ENCODE measurements at places on chromosomes 5 and 9.
A peak's percentile ranks its signal among the peaks of the same experiment; 100 is the strongest.

DNA sequence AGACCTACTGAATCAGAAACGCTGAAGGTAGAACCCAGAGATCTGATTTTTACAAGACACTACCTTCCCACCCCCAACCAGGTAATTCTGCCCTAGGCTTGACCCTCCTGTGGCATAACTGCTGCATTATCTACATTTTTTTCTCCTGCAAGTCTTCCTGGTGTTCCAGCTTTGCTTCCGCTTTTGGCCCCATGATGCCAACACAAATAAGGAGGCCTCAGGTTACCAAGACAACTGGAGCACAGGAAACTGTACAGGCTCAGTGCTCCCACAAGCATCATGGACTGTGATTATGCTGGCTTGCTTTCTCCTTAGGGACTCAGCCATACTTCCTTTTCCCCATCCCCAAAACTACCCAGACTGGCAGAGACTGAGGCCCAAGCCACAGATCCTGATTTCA is 6.6 kb upstream of the MSMP start:
- no peak for DNase-seq

DNA sequence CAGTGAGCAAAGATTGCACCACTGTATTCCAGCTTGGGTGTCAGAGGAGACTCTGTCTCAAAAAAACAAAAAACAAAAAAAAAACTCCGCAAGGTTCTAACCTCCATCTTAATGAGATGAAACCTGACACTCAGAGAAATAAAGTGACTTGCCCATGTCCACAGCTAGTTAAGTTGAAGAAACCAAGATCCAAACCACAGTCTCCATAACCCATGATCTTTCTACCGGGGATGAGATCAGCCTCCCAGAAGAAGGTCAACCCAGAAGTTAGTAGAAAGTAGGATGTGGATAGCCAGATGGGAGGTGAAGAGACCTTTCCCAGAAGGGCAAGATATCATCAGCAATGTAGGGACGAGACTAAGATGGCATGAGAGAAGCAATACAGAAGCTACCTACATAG is 140.4 kb upstream of the ADRA1B start:
- peak; percentile 5 for DNase-seq

- DNase-seq, result no peak
Observed at GRCh38 chr5:169279125-169279524, 21.8 kb downstream of the SLIT3 start.

- no peak for DNase-seq
Observed at GRCh38 chr5:32880796-32881195, 169.7 kb downstream of the NPR3 start.

DNA sequence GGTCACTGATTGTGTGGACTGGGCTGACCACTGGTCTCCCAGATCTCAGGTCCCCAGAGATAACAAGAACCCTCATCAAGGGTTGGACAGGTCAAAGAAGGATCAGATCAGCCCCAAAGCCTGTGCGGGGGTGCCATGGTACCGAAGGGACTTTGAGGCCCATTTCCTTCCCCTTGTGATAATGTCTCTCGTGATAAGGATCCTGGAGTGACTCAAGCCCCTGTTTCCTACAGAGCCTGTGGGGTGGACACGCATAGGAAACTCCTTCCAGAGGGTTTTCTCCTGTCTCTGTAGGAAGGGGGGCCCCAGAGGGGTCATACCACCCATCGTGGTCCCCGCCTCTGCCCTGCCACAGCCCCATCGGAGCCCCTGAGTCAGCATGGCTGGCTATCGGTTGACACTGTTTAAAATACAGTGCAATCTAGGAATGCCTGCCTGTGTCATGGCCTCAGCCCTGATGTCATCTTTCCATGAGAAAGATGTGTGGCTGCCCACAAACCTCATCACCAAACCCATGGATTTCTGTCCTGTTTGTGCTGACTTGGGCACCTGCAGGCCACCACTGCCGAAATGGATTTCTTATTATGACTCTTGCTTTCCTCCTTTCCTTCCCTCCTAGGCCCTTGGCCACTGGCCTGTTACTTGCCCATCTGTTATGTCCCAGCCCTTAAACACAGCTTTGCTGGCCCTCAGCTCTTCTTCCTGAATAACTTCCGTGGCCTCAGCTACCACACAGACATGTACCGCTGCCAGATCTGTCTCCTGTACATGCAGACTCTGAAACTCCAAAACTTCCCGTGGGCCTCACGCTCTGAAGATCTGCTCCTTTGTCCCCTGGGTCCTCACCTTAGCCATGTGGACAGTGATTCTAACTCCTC is 2.9 kb upstream of the CSF2 start:
- peak; percentile 66 for DNase-seq

- no peak for DNase-seq
Observed at GRCh38 chr5:51657340-51658240, 274.3 kb downstream of the ISL1 start.

- no peak for DNase-seq
Observed at GRCh38 chr5:135240781-135241360, 158.2 kb downstream of the MACROH2A1 start.

Data from activated CD4-positive, alpha-beta T cell treated with anti-CD3 and anti-CD28 coated beads, Interleukin-10, Interleukin-2, amounts not matched to agents 100 ng/mL and 50 ng/mL, durations not matched to agents 16 hours and 8 hours (primary cell).